ENCODE measurements at places on chromosomes 12 and 14.
A peak's percentile ranks its signal among the peaks of the same experiment; 100 is the strongest.

- DNase-seq: no peak
Measured at GRCh38 chr12:68743356-68743755, 2.6 kb upstream of the SLC35E3 start.

GRCh38 chr14:24273422-24273998 lies 2.1 kb upstream of the RABGGTA start:
- no peak for DNase-seq

GRCh38 chr12:104152685-104153241 lies 14.8 kb upstream of the NFYB start:
- no peak for DNase-seq

GRCh38 chr12:106840243-106840642 lies 65.8 kb downstream of the RIC8B start:
- DNase-seq: no peak

- DNase-seq: no peak
Measured at GRCh38 chr14:52021957-52022600, 32.7 kb downstream of the RTRAF start.

DNA sequence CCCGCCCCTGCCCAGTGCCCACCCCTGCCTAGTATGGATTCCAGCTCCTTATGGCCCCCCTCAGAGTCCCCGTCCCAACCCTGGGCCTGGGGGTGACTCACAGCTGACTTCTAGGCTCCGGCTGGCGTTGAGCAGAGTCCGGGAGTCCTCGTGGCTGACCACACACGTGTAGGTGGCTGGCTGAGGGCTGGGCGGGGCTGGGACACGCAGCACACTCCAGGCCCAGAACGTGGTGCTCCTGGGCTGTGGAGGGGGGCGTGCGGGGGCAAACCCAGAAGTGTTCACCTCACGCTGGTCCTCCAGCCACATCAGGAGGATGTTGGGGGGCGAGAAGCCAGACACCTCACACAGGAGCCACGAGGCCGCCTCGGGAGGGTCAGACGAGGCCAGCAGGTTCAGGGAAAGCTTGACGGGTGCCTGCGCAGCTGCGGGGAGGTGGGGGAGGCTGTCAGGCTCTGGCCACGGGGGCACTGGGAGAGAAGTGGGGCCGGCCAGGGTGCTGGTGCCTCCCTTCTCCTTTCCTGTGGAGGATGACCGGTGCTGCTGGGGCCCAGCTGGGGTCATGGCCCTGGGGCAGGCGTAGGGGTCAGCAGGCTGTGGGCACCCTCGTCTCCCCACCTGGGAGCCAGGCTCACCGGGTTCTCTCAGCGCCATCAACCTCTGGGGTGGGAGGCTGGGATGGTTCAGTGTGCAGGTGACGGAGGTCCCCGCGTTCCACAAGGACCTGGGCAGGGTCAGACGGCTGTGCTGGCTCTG lies 314.1 kb downstream of the TMEM121 start:
- no peak for DNase-seq

GRCh38 chr12:94614288-94614721 lies 36.1 kb downstream of the TMCC3 start:
- no peak for DNase-seq

DNA sequence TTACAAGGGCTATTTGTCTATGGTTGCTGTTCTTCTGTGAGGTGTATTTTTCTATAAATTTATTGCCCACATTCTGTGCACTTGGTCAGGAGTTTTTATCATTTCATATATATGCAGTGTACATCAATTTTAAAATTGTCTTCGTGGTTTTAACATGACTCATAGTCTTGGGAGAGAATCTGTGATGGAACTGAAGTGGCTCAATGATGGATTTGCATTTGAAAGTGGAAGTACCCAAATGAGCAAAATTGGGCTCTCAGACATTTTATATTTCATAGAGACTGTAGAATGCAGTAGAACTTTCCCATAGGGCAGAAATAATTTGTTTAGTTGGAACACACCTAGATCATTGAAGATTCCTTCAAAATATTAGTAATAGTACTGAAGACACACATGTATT lies 1.9 kb upstream of the SCFD1 start:
- DNase-seq: no peak

- DNase-seq: peak; percentile 37
Measured at GRCh38 chr14:102554821-102555819, 37.3 kb upstream of the RCOR1 start.

GRCh38 chr12:116939734-116940133 lies 29.0 kb downstream of the FBXW8 start:
- DNase-seq: no peak

DNA sequence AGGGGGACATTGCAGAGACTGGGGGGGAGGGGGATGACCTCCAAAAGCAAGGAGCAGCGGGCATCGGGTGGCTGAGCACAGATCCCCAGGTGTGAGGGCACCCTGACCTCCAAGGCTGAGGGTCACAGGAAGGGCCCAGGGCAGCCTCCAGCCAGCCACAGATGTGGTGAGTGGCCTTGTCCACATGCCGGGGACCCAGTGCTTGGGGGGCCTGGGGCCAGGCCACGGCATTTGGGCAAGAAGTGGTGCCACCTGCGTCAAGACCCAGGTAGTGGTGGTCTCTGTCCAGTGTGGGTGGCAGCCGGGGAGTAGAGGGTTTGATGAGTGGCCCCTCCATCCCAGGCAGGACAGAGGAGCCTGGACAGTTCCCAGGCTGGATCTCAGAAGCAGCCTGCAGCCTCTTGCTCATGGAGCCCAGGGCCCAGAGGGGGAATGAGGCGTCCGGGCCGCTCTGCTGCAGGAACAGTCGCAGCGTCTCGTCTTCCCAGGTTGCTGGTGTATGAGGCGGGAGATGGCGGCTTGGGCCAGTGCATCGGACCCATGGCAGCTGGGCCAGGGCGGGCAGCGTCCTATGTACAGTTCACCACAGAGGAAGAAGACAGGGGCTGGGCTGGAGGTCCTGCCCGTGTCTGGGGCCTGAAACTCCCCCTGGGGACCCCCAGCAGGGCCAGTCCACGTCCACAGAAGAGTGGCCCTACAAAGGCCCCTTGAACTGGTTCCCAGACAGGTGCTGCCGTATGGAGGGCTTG lies 33.5 kb downstream of the CCNK start:
- no peak for DNase-seq
